ENCODE measurements at places on chromosomes 7 and 10.

DNA sequence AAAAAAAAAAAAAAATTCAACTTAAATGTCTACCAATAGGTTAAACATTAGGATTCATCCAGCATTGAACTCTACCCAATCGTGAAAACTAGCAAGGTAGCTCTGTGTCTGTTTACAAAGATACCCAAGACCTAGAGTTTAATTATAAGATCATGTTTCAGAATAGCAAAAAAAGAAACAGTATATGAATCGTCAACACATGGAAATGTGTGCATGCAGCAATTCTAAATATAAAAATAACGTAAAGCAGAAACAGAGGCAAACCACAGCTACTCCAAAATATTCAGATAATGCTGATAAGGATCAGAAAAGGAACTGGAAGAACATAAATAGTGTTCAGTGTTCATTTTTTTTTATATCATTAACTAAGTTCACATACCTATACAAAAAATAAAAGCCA lies 68.7 kb downstream of the AFAP1L2 start:
- no peak for DNase-seq

- no peak for DNase-seq
Measured at GRCh38 chr10:91614225-91614624, 18.6 kb downstream of the PPP1R3C start.

GRCh38 chr10:104353325-104354048 lies at the start of gene CFAP58:
CFAP58 (plus strand) TSS chr10:104353833; CDS start chr10:104353898, 65 bp downstream.
- peak; percentile 82 for DNase-seq

GRCh38 chr10:4074545-4075407 lies 289.8 kb upstream of the KLF6 start:
- DNase-seq: no peak

DNA sequence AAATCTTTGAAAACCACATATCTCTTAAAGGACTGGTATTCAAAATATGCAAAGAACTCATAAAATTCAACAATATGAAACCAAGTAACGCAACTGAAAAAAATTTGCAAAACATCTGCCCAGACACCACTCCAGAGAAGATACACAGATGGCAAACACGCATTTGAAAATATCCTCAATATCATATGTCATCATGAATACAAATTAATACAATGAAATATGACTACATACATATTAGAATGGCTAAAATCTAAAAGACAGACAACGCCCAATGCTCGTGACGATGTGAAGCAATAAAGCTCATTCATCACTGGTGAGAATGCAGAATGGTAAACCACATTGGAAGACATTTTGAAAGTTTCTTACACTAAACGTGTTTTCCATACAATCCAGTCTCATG lies 770.1 kb upstream of the CELF2 start:
- DNase-seq: no peak

- DNase-seq: no peak
Measured at GRCh38 chr10:33780961-33781360, 446.5 kb upstream of the NRP1 start.

DNA sequence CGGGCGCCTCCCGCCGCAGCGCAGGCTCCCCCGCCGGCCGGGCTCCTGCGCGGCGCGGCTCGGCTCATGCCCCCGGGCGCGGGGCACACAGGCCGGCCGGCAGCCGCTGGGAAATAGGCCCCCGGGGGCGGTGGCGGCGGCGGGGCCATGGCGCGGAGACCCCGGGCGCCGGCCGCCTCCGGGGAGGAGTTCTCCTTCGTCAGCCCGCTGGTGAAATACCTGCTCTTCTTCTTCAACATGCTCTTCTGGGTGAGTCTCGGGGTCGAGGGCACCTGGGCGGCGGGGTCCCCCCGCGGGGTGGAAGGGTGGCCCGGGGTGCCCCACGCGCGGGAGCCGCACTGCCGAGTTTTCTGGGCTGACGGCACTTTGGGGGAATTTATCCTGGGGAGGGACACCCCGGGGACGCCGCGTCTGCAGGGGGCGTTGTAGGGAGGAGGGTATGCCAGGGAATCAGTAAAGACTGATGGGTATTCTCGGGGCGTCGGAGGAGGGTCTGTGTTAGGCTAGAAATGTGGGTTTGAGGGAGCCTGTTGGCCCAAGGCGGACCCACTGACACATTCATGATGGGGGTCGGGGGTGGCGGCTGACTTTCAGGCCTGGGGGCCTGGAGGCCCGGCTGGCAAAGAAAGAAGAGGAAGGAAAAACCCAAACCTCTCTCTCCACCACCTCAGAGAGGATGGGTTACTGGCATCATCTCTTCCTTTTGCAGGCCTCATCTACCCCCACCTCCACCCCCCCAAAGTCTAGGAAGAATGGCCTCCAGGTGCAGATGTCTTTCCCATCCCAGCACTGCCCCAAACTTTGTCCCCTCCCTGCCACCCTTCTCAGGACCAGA lies 544 bp downstream of the TSPAN33 start:
- no peak for DNase-seq

- no peak for DNase-seq
Measured at GRCh38 chr10:79238158-79238520, 109.1 kb upstream of the PPIF start.

- peak; percentile 54 for DNase-seq
Measured at GRCh38 chr10:75111907-75112679, 637 bp downstream of the SAMD8 start.

Measured in cerebellum (tissue), 4 donors.